CD4-positive, alpha-beta T cell treated with Interleukin-10 for 1 hour (primary cell): ENCODE measurements at places on chromosomes 4 and X.
A peak's percentile ranks its signal among the peaks of the same experiment; 100 is the strongest.

- DNase-seq, result no peak
Measured at GRCh38 chrX:118726396-118726795, 1.0 kb upstream of the IL13RA1 start.

DNA sequence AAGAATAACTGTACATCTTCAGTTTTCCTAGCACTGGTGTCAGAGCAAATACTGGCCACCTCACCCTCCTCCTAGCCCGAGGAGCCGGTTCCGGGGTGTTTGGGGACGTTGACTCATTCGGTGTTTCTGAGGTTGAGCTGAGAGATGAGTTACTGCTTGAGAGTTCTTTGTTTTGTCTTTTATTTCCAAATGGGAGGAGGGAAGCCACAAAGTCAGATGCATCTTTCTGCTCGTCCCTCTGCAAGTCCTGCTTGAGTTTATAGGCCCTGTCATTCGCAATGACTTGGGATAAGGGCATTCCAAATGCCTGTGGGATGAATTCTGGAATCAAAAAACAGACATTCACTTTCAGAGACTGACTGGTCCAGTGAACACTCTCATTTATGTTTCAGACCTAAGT is 77.5 kb downstream of the HCCS start:
- no peak for DNase-seq

- DNase-seq, result no peak
Measured at GRCh38 chrX:2397229-2398063, 103.3 kb downstream of the DHRSX start.

DNA sequence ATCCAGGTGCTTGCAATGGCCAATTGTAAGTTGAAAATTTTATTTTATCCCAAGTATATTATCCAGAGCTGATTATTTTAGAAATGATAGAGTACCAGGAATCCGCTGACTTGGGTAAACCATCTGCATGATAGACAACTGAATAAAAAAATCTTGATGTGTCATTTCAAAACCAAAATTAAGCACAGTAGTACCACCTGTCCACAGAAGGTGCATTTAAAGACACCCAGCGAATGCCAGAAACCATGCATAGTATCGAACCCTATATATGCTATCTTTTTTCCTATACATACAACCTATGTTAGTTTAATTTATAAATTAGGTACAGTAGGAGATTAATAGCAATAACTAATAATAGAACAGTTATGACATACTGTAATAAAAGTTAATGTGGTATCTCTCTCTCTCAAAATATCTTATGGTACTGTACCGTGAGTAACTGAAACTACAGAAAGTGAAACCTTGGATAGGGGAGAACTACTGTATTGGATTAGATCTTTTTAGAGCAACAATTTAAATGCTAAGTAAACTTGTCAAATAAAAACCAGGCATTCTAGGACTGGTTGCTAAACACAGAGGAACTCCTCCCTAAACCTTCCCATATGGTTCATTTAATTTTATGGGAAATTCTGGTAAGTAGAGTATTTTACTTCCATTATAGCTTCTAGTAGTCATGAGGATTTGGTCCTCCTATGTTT is 6.2 kb downstream of the NEIL3 start:
- peak; percentile 25 for DNase-seq

- no peak for DNase-seq
Measured at GRCh38 chrX:11530621-11531020, 135.1 kb downstream of the ARHGAP6 start.

DNA sequence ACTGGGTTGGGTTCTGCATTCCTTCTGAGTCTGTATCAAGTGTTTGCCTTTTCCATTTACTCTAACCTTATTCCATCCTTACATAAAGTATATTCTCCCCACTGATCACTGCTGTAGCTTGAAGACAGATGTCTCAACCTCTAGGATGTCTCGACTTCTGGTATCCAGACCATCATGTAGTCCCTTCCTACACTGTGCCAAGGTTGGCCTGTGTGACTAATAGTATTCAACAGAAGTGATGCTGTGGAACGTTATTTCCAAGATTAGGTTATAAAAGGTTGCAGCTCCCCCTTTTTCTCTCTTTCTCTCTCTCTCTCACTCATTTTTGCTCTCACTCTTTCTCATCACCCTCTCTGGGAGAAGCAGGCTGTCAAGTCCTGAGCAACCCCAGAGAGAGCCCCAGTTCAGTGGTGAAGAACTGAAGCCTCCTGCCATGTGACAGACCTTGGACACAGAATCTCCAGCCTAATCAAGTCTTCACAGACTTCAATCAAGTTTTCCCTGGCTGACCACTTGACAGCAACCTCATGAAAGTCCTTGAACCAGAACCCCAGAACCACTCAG is 75.4 kb downstream of the PRDM5 start:
- DNase-seq, result no peak

- DNase-seq, result no peak
Measured at GRCh38 chrX:132968296-132968949, 10.0 kb upstream of the HS6ST2 start.

GRCh38 chr4:20572976-20573375 is 127.3 kb upstream of the PACRGL start:
- no peak for DNase-seq

GRCh38 chrX:47814851-47815250 is 21.9 kb upstream of the ZNF81 start:
- no peak for DNase-seq

- DNase-seq, result no peak
Measured at GRCh38 chrX:68927178-68927577, 98.4 kb downstream of the EFNB1 start.

- DNase-seq, result no peak
Measured at GRCh38 chr4:182569561-182569960, 326.4 kb downstream of the TENM3 start.

DNA sequence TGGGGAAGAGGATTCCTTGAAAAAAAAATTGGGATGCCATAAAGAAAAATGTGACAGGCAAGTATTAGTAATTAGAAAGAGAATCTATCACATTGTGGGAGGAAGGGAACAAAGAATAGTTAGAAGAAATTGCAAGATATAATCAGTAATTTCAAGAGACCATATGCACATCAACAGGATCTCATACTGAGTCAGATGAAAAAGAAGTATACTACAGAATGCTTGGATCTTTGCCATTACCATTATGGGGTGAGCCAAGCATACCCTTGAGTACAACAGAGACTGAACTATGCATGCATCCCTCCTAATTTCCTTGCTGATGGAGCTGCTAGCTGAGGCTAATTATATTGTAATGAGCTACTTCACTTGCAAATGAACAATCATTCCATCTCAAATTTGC is 287.6 kb downstream of the PAPSS1 start:
- DNase-seq, result no peak

DNA sequence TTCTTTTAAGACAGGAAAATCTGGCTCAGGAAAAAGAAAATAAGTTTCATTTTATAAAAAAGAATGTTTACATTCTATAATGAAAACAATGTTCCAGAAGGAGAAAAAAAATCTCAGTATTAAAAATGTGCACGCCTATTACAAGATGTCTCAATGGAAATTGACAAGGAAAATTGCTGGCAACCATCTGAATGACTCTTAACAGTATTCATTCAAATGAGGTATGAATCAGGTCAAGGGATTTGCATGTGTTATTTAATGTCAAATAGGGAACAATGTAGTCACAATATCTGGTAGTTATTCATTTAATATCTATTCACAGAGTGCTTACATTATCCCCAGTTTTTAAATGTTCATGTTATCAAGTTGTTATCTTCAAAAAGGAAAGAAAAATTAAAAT is 208.4 kb upstream of the TRAM1L1 start:
- no peak for DNase-seq

GRCh38 chr4:48739560-48740019 is 40.5 kb downstream of the FRYL start:
- no peak for DNase-seq

- DNase-seq, result no peak
Measured at GRCh38 chrX:26873736-26874135, 589.4 kb downstream of the PPP4R3C start.

- DNase-seq, result no peak
Measured at GRCh38 chr4:145663194-145663593, 16.8 kb upstream of the C4orf51 start.

DNA sequence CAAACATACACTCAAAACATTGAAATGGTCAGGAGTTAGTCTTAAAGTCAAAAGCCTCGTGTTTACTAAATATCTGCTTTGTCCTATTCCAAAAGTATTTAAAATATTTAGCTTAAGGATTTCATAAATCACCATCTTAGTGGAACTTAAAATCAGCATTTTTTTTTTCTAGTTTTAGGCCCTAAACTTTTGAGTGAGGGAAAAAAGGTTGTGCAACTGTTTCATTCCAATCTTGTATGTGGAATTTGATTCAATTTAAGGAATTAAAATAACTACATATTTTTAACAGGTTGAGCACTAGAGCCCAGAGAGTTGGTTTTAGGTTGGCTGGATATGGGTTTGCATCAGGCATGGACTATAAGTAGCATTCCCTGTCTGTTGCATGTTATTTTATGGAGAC is 35.7 kb upstream of the ANK2 start:
- no peak for DNase-seq

- no peak for DNase-seq
Measured at GRCh38 chrX:22968494-22968893, 31.3 kb upstream of the DDX53 start.

GRCh38 chrX:150763810-150764209 is 70.6 kb downstream of the MTMR1 start:
- no peak for DNase-seq

GRCh38 chr4:128303986-128304385 is 16.4 kb upstream of the PGRMC2 start:
- no peak for DNase-seq

- DNase-seq, result no peak
Measured at GRCh38 chr4:10172278-10172921, 55.8 kb upstream of the WDR1 start.

GRCh38 chr4:72313121-72313520 is 255.9 kb downstream of the ADAMTS3 start:
- DNase-seq, result no peak

GRCh38 chr4:168498251-168498650 is 1.4 kb downstream of the PALLD start:
- DNase-seq, result no peak
